ENCODE measurements at places on chromosomes 7 and 10.
A peak's percentile ranks its signal among the peaks of the same experiment; 100 is the strongest.

- DNase-seq, result no peak
These were observed 83.5 kb downstream of the ZNF777 start for GRCh38 chr7:149377386-149377785.

GRCh38 chr10:45313264-45313873, 2.0 kb downstream of the OR13A1 start:
- DNase-seq, result no peak

DNA sequence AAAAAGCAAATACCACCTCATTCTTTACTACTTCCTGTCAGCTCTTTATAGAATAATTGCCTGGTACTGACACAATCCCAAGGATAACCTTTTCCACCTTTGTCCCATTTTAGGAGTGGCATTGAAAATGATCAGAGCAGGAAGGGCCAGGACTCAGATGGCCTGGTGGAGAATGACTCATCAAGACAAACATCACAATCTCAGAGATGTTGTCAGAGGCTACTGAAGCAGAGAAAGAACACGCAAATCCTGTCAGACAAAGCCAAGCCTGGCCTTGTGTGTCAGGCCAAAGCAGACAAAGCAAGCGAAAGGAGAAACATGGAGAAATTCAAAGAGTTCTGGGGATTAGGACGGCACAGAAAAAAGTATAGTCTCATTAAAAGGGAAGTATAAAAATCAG, 40.9 kb downstream of the NSUN6 start:
- no peak for DNase-seq

DNA sequence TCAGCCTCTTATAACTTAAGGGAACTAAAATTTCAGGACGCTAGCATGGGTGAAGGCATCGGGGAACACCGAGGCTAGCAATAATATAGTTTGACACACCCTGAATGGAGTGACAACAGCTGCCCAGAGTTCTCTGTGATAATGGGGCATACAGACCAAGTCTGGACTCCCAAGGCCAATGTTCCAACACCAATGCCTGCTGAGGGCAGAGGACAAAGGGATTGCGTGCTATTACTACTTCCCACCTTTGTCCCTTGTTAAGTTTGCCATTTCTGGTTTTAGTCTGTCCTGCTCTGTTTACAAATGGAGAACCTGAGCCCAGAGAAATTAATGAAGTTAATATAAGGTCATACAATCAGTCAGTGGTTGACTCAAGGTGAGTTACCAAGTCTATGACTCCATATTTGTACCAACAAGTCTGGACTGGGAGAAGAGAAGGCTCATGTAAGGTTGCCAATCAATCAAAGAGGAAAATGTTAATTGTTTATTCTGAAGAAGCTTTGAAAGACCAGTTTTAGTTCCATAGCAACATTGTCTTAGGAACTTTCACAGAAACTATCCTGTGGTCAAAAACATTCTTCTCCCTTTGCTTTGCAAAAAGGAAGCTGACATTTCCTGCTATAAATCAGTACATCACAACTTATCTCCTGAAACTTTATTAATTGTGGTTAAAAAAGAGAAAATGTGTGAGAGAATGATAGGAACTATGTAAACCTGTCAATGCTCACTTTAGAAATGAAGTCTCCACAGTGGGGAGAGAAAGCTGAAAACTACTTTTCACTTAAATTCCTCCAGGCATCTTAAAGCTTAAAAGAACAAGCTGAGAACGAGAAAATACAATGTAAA, 74.5 kb downstream of the CCDC6 start:
- no peak for DNase-seq

DNA sequence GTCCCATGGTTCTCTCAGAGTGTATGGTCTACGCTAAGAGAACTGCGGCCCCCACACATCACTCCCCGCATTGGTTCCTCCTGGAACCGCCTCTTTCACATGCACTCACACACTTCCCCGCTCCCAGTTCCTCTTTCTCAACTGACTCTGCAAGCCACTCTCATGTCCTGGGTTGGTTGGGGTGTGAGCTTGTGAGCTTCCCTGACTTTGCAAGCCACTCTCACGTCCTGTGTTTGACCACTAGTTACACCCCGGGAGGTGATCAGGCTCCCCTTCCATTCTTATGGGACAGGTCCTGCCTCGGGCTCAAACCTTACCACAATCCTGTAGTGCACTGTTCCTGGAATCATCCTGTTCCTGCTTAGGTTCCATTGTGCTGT, 105.0 kb downstream of the TRIM24 start:
- no peak for DNase-seq

DNA sequence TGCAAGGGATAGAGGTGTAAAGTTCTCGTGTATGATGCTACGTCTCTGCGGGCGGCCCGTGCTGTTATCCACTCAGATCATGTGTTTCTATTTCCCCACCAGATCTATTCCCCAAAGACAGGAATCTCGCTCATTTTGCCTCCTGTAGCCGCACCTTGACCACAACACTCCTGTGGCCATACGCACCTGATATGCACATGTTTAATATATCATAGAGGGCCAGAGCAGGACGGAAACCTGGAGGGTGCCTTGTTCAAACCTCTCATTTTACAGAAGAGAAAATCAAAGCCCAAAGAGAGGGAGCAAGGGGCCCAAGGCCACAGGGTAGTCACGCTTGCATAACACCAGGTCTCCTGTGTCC, 37.6 kb downstream of the STRA8 start:
- DNase-seq, result no peak

GRCh38 chr7:132532281-132532680, 44.0 kb downstream of the PLXNA4 start:
- DNase-seq, result no peak

GRCh38 chr10:97635577-97635976, 2.3 kb upstream of the MORN4 start:
- DNase-seq, result no peak

DNA sequence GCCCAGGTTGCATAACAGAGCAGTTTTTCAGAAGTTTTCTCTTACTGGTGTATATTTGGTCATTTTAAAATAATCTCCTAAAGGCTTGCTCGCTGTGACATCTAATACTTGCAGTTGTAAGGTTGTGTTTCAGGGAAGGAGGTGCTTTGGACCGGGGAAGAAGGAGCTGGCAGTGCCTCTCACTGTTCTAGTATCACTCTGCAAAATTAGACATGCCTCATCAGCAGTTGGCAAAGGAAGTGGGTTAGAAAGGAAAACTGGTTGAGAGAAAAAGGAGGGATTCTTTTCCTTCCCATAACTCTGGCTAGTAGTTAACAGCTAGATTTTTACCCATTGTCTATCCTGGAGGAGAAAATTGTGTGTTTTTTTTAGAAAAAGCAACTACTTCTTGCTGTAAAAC, 34.8 kb downstream of the CUL1 start:
- no peak for DNase-seq

DNA sequence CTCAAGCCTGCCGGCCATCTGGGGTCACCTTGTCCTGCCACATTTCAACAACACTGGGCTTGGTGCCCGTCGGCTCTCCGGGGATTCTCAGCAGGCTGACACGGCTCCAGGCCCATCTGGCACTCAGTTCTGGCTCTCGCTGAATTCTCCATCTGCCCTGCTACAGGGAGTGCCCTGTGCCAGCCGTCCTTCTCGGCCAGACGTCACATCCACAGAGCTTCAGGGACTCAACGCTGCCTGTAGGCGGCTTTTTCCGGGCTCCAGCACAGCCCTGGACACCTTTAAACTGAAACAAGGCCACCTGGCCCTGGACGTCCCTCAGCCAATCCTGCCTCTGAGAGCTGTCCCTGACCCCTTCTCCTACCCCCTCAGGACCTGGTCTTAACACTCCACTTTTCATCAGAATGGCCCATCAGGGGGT, 43.0 kb downstream of the TMEM130 start:
- no peak for DNase-seq

DNA sequence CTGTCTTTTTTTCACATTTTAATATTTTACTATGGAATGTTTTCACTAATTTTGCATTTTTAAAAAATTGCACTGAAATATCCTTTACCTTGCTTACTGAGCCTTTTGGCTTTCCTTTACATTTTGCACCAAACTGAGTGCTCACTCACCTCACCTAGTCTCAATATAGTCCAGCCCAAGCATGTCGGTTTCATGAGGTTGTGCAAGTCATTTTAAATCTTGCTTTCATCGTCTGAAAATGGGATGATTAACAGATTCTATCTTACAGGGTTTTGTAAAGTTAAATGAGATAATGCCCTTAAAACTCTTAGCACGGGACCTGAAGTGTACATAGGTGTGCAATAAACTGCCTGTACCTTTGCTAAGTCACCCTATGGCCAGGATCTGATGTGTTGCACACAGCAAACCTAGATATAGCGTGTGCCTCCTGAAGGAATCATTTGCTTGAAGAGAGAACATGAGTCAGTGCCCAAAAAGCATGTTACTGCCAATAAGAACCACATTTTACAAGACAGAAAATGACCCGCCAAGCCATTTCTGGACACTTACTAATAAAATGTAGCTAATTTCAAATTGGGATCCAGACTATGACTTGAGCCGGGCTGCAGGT, 199.8 kb downstream of the JCAD start:
- no peak for DNase-seq

DNA sequence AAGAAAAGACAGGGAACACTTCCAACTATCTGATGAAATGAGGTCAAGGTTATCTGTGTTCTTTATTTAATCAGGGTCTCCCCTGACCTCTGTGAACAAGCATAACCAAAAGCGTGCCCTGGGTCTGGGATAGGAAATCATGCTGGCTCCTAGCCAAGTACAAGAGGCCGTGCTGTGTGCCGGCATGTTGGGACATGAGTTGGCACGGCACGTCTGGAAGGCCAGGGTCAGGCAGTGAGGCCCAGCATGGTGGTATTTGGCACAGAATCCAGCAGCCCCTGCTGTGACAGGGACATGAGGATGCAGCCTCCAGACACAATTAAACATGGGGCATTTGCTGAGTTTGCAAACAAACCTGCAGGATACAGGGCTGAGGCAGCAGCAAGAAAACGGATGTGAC, 320.4 kb downstream of the PLXNA4 start:
- DNase-seq, result no peak

DNA sequence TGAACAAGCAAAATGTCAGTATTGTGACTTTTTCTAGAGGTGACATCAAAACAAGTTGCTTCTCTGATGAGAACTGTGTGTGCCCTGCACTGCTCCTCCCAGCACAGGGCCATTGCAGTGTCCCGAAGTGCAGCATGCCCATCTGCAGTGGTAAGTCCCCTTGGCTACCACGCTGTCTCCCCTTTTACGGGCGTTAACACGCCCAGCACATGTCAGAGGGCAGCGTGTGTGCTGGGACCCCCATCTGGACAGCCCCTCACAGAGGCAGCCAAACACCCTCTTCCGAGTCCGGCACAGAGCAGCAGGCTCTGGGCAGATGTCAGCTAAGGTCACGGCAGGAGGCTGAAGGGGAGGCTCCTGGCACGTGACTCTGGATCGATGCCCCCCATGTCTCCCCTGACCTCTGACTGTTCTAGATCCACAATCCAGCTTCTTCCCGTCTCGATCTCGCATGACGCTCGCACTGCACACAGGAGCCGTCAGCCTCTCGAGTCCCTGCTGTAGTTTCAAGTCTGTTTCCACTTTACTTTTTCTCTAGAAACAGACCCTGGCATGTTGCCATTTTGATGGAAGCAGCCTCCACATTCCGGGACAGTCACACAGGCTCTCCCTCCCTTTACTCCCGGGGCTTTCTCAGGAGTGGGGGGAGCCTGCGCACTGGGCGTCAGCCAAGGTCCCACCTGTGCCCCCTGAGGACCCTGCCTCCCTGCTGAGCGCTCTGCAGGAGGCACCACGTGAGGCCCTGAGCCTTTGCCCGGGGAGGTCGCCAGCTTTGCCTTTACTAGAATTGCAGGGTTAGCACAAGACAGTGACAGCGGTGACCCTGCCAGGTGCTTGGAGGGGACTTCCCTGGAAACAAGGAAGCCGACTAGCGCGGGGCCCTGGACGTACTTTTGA, 133.8 kb downstream of the TCERG1L start:
- DNase-seq, result no peak

DNA sequence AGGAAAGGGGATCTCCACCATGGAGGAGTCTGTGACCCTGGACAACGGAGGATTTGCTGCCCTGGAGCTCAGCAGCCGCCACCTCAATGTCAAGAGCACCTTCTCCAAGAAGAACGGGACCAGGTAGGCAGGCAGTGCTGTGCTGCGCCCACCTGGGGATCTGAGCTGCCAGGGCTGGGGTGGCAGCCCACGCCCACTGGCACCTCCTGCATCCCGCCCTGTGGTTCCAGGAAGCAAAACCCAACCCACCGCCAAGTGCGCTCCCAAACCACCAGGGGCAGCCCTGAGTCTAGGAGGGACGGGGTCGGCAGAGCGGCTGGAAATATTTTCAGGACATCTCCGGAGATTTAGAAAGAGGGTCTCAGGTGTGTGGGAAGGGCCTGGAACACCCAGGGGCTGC, 440.3 kb upstream of the FOXK1 start:
- DNase-seq, result no peak

DNA sequence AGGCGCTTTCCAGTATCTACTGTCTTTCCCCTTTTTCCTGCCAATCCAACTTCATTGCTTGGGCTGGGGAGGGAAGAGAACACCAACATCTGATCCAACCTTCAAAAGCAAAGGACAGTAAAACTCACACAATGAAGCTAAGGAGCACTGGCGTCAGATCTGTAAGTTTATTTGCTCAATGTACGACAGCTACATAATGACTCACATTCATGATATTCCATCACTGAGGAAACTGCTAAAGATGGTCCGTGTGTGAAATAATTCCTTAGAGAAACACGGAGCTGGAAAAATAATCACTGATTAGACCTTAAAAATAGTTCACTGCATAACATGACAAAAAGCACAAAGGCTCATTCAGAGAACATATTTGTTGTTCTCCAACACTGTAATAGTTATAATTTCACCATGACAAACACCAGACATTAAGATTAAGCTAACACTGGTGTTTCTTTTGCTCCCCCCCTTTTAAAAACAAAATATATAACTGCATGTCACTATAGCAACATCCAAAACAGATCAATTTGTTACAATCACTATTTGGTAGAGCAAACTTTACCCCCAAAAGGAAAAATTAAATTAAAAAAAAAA, 24.3 kb downstream of the HSPB1 start:
- no peak for DNase-seq

GRCh38 chr10:79178614-79179163, 109.9 kb downstream of the ZMIZ1 start:
- DNase-seq, result no peak

- no peak for DNase-seq
These were observed 62.5 kb upstream of the INPP5A start for GRCh38 chr10:132475086-132475485.

GRCh38 chr10:110852255-110852896, 19.4 kb upstream of the PDCD4 start:
- peak; percentile 65 for DNase-seq

DNA sequence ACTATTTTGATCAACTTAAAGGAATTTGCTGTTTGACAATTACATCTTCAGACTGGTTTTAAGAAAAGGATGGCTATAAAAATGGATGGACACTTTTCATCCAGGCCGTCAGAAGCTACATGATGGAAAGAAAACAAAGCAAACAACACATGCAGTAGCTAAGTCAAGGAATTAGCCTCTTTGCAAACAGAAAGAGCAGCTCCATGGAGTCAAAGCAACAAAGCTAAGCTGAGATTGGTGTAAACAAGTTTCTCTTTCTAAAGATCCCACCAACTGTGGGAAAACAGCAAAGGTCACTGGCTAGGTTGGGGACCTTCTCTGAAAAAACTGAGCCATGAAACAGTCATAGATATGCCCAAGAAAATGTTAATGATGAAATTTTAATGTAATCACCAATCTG, 98.9 kb downstream of the RNF133 start:
- DNase-seq, result no peak
